ENCODE measurements at places on chromosomes 7 and 10.

GRCh38 chr10:118543714-118544400, 51.6 kb downstream of the PRLHR start:
- no peak for DNase-seq

- no peak for DNase-seq
Observed at GRCh38 chr7:4602905-4603842, 78.9 kb upstream of the FOXK1 start.

DNA sequence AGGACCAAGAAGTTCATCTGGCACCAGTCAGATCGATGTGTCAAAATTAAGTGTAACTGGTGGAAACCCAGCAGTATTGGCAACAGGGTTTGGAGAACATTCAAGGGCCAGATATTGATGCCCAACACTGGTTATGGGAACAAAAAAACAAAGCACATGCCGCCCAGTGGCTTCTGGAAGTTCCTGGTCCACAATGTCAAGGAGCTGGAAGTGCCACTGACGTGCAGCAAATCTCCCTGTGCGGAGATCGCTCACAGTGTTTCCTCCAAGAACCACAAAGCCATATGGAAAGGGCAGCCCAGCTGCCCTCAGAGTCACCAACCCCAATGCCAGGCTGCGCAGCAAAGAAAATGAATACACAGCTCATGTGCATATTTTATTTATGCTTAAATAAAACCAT, 10.1 kb upstream of the C7orf33 start:
- no peak for DNase-seq

DNA sequence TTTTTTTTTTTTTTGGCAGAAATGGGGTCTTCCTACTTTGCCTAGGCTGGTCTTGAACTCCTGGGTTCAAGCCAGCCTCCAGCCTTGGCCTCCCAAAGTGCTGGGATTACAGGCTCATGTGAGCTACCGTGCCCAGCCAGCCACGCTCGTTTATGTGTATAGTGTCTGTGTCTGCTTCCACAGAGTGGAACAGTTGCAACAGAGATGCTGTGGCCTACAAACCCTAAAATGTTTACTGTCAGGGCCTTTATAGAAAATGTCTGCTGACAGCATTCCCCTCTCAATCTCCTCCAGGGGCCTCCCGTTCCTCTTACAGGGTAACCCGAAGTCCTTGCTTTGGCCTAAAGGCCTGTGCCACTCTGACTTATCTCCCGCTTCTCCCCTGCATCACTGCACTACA, 87.6 kb upstream of the LEP start:
- DNase-seq, result no peak

DNA sequence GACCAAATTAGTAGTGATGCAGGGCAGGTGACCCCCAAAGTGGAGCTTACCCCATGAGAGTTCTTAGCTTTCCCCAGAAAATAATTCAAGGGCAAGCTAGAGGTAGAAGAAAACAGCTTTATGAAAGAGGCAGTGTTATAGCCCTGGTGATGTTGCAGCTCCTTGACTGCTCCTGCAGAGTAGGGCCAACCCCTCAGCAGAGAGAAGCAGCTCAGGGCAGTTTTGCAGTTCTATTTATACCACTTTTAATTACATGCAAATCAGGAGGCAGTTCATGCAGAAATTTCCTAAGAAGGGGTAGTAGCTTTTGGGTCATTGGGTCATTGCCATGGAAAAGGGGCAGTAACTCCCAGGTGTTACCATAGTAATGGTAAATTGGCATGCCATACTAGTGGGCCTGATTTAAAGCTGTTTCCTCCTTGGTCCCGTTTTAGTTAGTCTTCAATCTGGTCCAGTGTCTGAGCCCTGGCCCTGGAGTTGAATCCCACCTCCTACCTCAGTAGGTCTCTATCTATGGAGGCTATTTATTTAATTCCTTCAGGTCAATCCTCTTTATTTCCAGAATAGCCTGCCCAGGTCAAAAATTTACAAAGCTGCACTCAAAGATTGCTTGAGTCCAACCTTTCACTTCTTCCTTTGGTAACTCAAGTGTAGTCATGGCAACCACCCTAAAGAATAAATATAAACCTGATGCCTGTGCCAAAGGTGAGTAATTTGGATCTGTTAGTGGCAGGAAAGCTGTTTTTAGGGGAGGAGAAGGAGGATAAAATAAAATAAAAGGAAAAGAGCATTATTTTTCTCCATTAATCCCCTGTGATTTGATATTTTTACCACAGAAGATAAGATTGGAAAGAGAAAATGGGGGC, 29.5 kb downstream of the PLXDC2 start:
- no peak for DNase-seq

DNA sequence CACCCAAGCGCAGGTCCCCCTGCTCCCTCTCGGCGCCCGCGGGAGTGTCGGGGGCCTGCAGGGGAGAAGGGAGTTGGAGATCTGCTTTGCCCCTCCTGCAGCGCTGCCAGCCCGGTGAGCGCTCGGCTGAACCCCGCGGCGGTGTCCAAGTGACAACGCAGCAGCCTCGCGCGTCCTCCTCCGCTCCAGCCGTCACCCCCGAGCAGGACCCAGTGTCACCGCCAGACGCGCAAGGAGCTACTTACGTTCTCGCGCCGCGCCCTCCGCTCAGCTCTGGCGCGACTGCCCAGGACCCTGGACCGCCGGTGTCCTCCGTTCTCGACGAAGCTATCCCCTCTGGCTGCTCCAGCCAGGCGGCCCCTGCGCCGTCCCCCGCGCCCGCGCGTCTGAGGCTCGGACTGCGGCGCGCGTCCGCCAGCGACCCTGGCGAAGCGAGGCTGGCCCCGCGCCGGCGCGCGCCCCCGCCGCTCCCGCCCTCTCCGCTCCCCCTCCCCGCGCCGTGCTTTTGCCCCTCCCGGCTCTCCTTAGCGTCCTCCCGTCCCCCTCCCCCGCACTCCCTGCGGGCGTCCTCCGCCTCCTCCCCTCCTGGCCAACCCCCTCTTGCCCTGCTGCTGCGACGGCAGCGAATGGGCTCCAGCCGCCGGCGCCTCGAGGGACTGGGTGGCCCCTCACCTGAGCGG, at the start of gene NRCAM:
TSS of gene NRCAM (minus strand) at position 439 of the 680 bp plus-strand sequence. CDS start 216,372 bp downstream, outside the sequence.
- DNase-seq, result no peak

GRCh38 chr10:99233000-99233688, 2.5 kb downstream of the HPSE2 start:
- DNase-seq, result no peak

Measured in esophagus squamous epithelium (tissue), 5 donors.